NCI-H187 treated with DMSO at 0.1 percent for 48 hours (cell line): ENCODE measurements at places on chromosomes 7 and 10.

GRCh38 chr10:28977518-28977917 lies 300.2 kb downstream of the BAMBI start:
- no peak for DNase-seq

DNA sequence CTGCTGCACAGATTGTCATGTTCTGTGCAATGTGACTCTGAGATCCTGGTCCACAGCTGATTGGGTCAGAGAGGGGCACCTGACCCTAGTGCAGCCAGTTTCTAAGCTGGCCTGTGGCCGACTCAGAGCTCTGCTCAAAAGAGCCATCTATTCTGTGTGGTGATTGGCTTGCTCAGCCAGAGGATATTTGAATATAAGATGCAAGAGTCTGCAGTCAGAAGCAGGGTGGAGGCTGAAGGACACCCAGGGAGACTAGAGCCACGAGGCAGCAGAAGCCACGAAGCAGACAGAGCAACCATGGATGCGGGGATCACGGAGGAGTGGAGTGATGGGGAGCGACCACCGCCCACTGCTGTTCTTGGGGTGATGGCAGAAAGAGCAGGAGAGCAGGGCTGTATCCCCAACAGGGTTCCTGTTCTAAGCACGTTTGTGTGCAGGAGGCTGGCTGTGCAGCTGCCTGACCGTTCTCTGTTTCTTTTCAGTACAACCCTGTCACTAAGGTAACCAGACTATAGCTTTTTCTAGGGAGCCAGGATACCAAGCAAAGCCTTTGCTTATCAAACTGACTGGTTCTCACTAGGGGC lies 19.5 kb upstream of the RHEB start:
- no peak for DNase-seq

DNA sequence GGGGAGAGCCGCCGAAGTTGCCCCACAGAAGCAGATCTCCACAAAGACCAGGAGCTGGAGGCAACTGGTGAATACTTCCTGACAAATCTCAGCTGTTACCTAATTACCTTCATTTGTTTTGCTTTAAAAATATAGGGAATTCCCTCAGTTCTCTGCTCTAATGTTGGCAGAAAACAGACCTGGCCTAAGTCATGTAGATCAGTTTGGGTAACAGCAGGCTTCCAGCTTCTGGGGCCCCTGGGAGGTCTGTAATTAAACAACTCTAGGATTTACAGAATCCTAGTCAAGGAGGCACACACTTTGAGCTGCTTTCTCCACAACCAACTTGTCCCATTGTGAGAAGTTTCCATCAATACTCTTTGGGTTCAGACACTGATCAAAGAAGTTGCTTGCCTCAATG lies 123.4 kb downstream of the HTR7 start:
- DNase-seq, result no peak

DNA sequence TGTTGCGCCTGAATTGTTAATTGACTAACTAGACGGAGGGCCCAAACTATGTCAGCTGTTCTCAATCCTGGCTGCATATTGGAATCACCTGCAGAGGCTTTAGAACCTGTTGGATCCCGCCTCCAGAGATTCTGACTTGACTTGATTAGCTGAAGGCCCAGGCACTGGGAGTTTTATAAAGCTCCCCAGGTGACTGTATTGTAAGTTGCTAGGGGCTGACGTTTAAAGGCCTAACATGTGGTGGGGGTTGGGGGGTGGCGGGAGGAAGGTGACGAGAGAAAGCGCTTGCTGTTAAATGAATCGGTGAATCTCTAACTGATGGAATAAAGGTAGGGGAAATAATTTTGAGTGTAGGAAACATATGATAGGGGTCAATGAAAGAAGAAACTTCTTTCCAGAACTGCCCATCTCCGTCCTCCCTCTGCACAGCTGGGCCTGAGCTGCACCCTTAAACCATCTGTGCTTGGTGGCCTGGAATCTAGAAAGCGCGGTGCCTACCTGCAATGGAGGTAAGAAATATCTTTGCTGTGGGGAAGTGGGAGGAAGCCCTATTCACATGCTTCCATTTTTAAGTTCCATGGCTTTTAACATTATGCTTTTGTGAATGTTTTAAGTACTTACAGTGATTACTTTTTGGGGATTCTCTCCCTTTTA lies 225.0 kb upstream of the FAM3C start:
- no peak for DNase-seq

- DNase-seq, result no peak
Observed at GRCh38 chr10:62424026-62424425, 49.9 kb downstream of the ZNF365 start.

DNA sequence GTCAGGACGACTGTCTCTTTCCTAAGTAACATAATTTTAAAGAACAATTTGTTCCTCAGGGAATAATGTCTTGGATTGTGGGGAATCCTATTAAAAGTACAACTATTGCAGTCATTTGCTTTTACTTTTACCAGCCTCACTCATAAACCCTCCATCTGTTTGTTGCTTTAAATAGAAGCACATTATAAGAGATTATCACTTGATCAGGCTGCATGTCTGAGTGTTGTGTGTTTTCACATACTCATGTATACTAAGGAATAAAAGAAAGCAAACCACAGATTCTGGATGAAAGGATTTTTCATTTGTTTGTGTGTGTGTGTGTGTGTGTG lies 1077.8 kb downstream of the KCNMA1 start:
- DNase-seq, result no peak
